Activated CD8-positive, alpha-beta memory T cell treated with anti-CD3 and anti-CD28 coated beads for 1 hour (primary cell): ENCODE measurements at places on chromosomes 3 and 15.

GRCh38 chr3:77254967-77255831, 215.3 kb downstream of the ROBO2 start:
- no peak for DNase-seq

DNA sequence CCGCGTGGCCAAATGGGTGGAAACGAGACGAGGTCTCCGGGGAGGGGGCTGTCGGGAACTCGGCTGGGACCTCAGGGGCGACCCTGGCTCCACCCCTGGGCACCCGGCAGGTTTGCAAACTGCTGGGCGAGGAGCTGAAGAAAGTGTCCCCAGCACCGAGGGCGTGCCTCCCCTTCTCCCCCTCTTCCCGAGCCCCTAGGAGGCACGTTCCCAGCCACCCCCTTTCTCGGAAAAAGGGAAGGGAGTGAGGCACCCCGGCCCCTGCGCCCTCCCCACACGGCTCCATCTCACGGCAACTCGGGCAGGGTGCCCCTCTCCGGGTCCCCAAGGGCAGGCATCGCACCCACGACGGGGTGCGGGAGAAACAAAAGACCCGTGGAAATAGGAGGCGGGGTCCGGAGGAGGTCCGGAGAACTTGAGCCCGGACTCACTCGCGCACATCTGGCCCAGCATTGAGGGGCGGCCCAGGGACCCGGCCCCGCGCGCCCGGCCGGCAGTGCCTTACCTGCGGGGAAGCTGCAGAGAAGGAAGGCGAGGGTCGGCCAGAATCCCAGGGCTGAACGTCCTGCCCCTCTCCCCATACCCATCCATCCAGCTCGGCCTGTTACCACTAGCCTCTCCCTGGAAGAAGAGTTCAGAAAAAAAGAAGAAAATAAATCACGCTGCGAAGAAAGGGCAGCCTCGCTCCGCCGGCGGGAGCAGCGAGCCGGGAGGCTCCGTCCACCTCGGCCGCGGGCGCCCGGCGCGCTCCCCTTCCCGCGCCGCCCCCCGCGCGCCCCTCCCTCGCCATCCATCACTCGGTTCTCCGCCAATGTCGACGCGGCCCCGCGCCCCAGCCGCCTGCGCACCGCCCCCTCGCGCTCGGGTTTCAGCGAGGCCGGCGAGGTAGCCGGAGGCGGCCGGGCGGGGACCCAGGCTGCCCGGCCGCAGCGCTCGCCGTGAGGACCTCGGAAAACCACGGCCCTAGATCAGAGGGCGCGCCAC, 16.3 kb downstream of the RGMA start:
- no peak for DNase-seq

GRCh38 chr3:125108833-125109535, 53.2 kb upstream of the HEG1 start:
- no peak for DNase-seq

GRCh38 chr3:176581589-176581988, 615.7 kb downstream of the TBL1XR1 start:
- DNase-seq: no peak

DNA sequence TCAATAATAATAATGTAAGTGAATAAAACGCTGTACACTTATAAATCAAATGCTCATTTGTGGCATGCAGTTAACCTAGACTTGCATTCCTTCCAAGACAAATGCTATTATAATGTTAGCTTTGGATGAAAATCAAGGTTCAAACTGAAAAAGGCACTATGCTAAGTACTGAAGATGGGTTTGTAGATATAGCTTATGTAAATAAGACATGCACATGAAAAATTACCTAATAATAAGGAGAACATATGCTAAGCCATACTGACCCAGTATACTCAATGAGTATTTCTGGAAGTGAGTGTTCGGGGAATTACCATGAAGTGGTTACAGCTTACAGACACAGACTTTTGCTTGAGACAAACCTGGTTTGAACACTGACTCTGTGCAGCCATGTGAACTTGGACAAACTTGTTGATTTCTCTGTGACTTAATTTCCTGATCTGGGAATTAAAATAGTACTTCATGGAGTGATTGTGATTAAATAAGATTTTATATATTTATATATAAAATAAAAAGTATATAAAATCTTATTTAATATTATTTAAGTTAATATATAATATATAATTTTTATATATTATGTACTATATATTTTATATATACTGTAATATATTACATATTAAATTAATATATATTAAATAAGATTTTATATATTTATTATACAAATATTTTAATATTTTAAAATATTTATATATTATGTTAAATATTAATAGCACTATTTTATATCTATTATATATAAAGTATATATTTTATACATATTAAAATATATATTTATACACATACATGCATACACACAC, 159.2 kb downstream of the ZPLD1 start:
- DNase-seq: no peak

DNA sequence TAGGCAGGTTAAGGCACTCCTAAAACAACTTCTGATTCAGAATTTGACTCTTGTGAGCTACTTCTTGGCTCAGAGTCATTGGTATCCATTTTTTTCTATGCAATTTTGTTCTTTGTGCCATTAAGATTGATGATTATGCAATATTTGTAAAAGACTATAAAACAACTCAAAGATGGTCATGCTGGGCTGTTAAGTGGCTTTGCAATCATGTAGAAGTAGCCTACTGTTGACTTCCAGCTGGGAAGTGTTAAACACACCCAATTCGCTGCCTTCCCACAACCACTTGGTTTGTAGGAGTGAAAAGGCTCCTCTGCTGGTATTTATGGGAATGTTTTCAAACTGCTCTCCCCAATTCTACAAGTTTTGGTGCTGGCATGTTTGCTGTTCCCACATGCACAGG, 74.7 kb upstream of the COL6A6 start:
- DNase-seq: no peak

- no peak for DNase-seq
Observed at GRCh38 chr3:155076888-155077287, 3.2 kb upstream of the MME start.

DNA sequence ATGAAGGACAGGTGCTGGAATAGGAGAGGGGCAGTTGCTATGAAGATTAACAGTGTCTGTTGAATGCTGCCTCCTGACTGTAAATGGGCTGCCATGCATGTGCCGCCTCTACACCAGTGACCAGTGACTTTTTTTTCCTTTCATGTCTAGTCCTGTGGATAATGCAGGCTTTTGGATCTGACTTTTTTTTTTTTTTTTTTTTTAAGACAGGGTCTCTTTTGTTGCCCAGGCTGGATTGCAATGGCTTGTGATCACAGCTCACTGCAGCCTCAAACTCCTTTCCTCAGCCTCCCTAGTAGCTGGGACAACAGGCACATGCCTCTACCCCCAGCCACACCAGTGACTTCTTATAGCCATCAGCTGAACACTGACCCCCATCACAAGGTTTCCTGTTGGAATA, 41.2 kb upstream of the AGBL1 start:
- DNase-seq: no peak

- DNase-seq: no peak
Observed at GRCh38 chr15:51205050-51205975, 110.6 kb upstream of the TNFAIP8L3 start.

- DNase-seq: no peak
Observed at GRCh38 chr15:84831613-84832012, 14.5 kb downstream of the ALPK3 start.

GRCh38 chr15:22918056-22918455, 62.1 kb downstream of the CYFIP1 start:
- DNase-seq: no peak

- no peak for DNase-seq
Observed at GRCh38 chr15:90901175-90902039, 1.7 kb upstream of the MAN2A2 start.
